IPS DF 19.7 (cell line): ENCODE measurements at places on chromosomes 11 and 22.

DNA sequence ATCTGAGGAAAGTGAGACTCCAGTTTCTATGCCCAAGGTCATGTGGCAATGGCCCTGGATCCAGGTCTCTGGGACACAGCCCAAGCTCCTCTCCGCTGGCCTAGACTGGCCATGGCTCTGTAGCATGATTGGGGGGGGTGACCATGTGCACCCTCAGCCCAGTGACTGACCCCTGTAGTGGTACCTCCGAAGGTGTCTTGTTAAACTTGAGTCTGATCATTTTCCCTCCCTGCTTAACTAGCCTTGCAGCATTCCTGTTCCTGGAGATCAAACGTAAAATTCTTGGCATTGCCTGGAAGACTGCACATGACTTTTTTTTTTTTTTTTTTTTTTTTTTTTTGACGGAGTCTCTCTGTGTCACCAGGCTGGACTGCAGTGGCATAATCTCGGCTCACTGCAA, 1116.0 kb downstream of the TBC1D22A start:
- DNase-seq: no peak

DNA sequence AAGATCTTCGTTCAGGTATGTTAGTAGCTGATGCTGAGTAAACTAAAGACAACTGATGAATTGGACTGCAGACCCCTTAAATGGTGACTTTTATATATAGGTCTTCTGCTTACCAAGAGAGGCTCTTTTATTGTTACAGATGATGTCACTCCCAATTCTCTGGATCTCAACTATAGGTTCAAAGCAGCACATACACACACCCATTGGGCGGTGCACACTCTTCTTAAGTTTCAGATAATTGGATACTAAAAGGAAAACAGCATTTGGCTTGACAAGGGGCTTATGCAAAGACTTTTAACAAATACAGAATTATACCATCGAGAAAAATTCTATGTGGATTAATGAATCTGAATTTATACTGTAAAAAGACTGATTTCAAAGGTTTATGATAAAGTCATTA, at the start of gene PTH:
TSS of gene PTH (minus strand) at position 69 of the 400 bp plus-strand sequence. CDS start 3,142 bp downstream, outside the sequence.
- no peak for DNase-seq

DNA sequence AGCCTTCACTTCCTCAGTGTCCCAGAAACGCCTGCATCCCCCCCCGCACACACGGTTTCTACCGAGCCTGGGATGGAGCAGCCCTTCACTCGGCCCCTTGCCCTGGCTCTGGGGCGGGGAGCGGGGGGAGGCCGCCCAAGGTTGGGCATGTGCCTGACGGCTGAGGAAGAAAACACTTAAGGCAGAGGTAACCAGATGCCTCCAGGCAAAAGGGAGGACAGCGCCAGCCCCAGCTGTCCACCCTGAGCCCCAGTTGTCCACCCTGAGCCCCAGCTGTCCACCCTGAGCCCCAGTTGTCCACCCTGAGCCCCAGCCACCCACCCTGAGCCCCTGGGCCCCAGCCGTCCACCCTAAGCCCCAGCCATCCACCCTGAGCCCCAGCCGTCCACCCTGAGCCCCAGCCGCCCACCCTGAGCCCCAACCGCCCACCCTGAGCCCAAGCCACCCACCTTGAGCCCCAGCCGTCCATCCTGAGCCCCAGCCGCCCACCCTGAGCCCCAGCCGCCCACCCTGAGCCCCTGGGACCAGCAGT, 3.8 kb upstream of the TTLL8 start:
- no peak for DNase-seq

DNA sequence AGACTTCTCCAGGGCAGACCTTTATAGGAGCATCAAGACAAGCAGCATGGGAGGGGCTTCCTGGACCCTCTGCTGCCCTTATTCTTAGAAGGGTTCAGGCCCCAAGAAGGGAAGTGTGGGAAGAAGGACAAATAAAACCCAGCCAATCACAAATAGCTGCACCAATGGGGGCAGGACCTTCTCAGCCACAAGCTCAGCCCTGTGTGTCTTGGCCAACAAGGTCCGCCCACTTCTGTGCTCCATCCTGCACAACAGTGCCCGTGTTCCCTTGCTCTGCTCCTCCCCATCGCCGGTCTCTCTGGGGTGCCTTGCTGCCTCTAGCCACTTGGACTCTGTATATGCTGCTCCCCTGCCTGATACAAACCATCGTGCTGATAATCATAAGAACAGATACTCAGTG, 86.1 kb downstream of the NAT10 start:
- no peak for DNase-seq

DNA sequence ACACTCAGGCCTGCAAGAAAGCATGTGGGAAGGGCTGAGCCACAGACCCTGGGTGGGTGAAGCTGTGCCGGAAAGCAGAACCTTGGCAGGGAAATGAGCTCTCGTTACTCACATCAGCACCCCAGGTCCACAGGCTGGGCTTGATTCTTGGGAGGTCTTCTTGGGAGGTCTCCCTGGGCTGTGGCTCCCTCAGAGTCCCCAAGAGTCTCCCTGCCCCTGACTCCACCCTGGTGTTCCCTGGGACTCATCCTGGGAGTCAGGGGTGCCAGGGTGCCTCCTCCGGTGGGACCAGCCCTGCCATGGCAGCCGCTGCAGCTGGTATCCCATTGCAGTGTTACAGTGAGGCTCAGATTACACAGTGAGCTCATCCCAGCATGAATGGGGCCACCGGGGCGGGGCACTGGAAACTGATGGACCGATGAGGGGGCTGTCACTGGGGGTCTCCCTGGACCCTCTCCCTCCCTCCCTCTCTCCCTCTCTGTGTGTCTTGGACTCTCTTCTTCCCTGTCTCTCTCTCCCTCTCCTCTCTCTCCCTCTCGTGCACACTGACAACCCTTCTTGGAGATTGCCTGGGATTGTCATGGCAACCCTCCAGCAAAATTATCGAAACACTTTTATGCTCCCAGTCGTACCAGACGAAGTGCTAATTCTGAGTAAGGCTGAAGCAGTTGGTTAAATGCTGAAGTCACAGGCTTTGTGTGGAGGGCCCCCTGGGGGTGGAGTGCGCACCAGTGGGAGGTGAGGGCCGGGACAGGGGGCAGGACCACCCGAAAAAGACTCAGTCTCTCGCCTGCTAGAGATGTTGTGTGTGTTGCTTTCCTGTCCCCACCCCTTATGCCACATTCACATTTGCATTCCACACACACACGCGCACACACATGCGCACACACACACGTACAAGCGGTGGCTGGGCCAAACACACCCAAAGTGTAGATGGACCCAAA, 8.6 kb upstream of the C11orf96 start:
- DNase-seq: no peak

GRCh38 chr11:72038491-72038890, 39.8 kb downstream of the IL18BP start:
- DNase-seq: no peak

GRCh38 chr11:11931461-11932055, 76.9 kb downstream of the DKK3 start:
- no peak for DNase-seq

DNA sequence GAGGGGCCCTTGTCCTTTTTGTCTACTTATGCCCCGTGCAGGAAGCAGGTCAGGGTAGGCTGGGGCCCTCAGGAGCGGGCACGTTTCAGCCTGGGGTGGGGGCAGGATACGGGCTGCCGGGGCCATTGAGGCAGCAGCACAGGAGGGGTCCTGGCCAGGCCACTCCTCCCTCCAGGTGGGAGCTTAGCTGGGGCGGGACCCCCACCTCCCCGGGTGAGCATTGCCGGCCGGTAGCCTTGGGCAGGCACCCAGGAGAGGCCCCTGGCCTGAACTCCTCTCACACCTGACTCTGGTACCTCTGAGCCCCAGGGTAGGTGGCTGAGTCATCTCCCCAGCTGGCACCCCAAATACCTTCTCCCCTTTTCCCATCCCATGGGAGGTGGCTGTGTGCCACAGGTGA, 5.0 kb upstream of the MUC6 start:
- no peak for DNase-seq

DNA sequence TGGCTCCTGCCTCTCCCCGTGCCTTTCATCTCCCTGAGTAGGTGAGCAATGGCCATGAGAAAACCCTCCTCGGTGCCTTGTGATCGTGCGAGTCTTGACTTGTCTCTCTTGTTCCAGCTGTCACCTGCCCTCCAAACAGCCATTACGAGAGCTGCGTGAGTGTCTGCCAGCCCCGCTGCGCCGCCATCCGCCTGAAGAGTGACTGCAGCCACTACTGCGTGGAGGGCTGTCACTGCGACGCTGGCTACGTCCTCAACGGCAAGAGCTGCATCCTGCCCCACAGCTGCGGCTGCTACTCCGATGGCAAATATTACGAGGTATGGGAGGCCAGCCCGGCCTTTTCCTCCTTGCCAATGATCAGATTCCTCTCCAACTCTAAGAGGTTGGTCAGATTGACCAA, 51.7 kb downstream of the TECTA start:
- DNase-seq: no peak

- no peak for DNase-seq
Observed at GRCh38 chr11:36803084-36803483, 205.0 kb upstream of the RAG2 start.

DNA sequence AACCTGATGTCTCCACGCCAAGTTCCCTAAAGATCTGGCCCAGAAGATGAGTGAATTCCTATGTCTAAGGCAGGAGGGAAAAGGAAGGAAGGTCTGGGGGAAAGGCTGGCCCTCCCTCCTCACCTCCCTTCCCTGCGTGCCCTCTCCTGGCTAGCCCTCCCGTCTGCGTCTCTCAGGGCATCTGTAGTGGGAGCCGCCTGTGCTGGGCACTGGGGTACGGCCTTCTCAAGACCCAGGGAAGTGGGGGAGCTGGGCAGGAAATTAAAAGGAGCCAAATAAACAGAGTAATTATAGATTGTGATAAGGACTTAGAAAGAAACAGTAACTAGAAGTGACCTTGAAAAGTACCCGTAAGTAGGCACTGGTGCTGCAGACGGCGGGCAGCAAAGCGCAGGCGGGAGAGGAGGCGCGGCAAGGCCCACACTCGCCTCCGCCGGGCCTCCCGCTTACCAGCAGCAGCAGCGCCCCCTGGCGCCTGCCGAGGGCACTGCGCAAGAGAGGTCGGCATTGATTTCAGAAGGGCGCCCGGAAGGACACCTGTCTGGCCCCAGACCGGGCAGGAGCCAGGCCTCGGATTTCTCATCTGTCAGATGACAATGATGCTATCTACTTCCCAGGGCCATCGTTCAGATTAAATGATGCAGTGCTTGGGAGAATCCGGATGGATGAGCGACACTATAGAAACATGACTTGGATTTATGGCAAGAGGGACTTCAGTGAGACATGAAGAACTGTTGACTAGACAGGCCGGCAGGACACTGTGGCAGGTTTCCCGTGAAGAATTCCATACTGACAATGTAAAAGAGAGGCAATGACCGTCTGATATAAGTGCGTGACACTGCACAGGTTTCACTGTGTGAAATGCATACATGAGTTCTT, 7.3 kb downstream of the KCNJ1 start:
- no peak for DNase-seq

DNA sequence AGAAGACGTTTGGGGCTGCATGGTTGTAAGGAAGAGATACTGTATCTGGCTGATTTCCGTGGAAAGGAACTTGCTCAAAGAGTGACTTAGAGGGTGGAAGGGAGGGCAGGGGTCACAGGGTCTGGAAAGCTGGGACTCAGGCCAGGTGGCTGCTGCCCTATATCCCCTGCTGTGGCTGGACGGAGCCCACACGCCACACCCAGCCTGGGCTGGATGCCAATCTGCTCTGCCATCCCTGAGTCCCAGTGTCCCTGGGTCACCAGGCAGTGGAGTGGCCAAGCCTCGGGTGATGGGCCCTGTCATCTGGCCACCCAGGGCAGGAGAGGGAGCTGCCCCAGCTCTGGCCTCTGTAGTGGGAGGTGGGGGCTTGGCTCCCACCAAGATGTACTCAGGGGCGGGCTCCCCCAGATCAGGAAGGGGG, 26.5 kb upstream of the KRTAP5-7 start:
- DNase-seq: no peak

GRCh38 chr22:37485395-37486223, 575 bp downstream of the MFNG start:
- DNase-seq: no peak

GRCh38 chr11:12680246-12680939, 6.2 kb downstream of the TEAD1 start:
- DNase-seq: peak; percentile 80

DNA sequence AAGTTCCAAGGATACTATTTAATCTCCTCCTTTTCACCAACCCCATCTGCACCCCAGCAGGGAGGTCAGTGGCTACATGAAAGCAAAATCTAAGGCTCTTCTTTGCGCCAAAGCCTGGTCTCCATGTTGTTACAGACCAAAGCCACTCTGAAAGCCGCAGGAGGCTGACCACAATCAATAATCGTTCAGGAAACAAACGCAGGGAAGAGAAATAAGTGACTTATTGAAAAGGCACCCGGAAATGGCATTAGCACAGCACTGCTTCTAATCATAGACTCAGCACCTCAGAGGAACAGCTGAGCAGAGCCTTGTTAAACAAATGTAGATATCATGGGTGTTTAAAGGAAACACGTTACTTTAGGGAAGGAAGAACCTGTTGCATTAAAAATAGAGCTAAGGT, 183.9 kb downstream of the KIRREL3 start:
- DNase-seq: no peak

- no peak for DNase-seq
Observed at GRCh38 chr11:69879729-69880005, 60.5 kb upstream of the FGF3 start.

- no peak for DNase-seq
Observed at GRCh38 chr22:22667966-22668880, 23.8 kb downstream of the GGTLC2 start.

DNA sequence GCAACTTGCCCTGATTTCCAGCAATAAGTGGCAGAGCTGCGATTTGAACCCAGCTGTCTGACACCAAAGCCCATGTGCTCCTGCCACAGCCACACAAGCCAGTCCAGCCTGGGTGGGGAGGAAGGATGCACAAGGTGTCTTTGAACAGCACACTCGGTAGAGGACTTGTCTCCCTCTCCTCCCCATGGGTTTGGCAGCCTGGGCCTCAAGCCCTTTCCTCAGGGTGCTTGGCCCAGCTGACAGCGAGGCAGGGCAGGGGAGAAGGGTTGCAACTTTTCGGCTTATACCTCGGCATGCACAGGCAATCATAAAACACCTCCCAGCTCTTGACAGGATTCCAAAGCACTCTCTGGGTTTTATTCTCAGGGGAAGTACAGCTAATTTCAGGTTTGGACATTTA, 19.3 kb downstream of the ASPHD2 start:
- no peak for DNase-seq

DNA sequence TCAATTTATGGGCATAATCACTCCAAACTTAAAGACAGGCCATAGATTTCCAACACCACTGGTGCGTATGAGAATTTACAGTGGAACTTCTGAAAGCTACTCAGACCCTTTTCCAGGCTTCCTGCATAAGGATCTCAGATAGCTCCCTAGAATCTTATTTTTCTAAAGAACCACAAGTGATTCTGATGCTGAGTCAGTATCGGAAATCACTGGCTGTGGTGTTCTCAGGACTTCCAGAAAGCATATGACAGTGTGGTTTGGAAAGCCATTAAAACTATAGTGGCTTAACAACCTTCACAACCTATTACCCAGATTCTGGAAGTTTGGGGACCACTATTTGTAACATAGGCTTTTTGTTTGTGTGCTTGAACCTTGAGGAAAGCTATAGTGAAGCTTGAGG, 756.0 kb downstream of the DLG2 start:
- no peak for DNase-seq

- no peak for DNase-seq
Observed at GRCh38 chr11:103928802-103929161, 107.7 kb upstream of the DDI1 start.

GRCh38 chr11:77141034-77141433, 13.0 kb downstream of the MYO7A start:
- DNase-seq: no peak

GRCh38 chr11:114110123-114110522, 50.6 kb downstream of the ZBTB16 start:
- DNase-seq: no peak
